ENCODE measurements at places on chromosomes 4 and X.

DNA sequence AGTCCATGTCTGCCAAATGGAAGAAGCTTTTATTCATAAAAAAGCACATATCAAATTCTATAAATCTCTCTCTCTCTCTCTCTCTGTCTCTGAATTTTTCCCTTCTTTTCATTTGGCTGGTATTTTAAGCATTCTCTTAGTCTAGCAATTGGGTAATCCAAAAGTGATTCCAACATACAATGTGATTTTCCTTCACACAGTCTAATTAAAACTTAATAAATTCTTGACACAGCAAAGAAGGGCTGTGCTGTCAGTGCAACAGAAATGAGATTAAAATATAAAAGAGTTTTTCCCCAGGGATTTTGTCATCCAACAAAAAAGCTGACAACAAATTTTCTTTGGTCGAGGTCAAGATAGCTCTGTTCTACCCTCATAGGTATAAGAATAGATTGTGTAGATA lies 216.9 kb downstream of the CENPC start:
- no peak for DNase-seq

DNA sequence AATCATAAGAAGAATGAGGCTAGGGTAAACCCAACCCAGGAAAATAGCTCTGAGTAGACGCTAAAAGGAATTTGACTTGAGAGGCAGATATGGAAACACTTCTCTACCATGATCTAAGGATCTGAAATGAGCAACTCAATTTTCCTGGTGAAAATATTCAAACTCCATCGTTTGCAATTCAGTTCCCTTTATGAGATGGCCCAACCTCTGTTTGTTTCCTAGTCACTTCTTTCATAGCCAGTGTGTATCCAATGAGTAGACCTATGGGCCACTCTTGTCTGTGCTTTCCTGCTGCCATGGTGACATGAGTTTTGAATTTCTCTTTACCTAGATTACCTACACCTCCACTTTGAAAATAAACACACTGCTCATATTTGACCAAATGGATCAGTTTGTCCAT lies 176.2 kb upstream of the GPRIN3 start:
- DNase-seq, result no peak

GRCh38 chr4:123996718-123997510 lies 600.3 kb downstream of the SPRY1 start:
- DNase-seq, result no peak

DNA sequence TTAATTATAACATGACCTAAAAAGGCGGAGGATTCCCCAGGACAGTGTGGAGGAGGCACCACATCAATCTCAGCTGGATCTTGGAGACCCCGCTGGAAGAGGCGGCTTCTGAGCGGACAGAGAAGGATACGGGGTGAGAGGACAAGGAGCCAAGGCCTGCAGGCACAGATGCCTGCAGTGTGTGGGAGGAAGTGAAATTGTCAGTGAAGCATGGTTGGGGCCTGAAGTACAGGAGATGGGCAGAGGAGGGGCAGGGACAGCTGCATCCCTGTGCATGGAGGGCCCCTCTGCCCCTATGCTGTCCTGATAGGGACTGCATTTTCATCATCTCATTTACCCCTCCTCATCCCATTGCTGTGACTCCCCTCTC lies 1.7 kb upstream of the SLC2A9 start:
- DNase-seq, result no peak

GRCh38 chr4:142367418-142368180 lies 478.5 kb downstream of the INPP4B start:
- no peak for DNase-seq

GRCh38 chr4:156754832-156755570 lies 216.6 kb downstream of the PDGFC start:
- no peak for DNase-seq

DNA sequence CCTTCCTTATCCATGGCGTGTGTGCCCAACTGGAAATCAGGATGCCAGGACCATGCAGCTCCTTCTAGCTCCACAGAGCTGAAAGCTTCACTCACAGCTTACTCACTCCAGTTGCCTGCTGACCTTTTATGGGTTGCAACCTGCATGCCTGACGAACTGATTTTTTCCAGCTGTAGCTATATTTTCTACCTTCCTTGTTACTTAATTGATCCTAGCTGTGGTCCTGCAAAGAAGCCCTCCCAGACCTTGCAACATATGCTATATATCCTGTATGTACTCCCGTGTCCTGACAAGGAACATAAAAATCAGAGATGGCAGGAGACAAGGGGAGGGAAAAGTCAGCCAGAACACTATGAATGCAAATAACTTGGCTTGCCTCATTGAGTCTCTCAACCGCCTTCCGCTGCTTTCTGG lies 135.3 kb upstream of the LDB2 start:
- DNase-seq, result no peak

DNA sequence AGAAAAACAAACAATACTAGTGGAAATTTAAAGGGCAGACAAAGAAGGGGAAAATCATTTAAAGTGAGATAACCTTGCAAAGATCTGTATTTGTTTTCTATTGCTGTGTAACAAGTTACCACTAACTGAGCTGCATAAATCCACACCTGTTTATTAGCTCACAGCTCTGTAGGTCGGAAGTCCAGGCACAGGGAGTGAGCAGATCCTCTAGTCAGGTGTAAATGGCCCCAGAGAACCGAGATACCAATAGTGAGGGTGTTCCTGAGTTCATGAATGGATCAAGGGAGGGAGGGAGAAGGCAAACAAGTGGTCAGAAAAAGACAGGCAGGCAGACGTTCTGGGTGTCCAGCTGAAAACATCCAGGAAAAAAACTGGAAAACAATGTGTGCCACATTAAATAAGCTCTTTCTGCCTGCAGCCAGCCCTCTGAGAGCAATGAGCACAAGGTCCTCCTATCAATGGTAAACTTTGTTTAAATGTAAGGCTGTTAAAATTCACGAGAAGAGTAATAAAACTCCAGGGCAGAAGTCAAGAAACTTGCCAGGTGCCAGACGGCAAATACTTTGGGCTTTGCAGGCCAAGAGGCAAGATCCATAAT lies 25.0 kb downstream of the ADGRA3 start:
- DNase-seq, result no peak

GRCh38 chr4:73468170-73468569 lies 13.4 kb upstream of the AFM start:
- no peak for DNase-seq

DNA sequence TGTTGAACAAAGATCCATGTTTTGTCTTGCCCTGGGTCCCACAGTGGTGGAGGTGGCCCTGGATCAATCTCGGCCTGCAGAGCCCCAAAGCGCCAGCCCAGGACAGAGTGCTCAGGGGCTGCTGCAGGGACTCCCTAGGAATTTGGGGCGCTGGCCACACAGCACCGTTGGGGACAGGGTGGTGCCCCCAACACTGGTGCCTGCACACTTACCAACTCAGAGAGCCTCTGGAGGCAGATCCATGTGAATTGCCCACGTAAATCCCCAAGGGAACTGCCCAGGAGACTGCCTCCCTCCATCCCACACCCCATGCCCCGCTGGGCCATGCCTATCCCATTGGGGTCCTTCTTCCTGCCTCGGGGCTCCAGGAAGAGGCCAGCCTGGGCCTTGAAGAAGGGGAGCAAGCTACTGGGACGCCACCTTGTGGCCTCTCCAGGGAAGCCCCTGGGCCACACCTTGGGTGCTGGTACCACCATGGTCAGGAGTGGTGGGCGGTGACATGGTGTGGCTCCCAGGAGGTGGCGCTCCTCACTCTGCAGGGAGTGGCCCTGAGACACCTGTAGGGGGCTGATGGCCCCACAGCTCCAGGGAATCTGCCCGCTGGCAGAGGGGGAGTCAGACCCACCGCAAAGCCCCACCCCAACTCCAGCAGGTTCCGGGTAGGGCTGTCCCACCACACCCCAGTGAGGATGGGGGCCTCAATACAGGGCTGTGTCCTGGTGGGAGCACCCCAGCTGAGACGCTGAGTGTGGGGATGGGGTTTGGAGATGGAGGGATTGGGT lies 22.8 kb downstream of the CFAP99 start:
- DNase-seq, result peak; percentile 72

DNA sequence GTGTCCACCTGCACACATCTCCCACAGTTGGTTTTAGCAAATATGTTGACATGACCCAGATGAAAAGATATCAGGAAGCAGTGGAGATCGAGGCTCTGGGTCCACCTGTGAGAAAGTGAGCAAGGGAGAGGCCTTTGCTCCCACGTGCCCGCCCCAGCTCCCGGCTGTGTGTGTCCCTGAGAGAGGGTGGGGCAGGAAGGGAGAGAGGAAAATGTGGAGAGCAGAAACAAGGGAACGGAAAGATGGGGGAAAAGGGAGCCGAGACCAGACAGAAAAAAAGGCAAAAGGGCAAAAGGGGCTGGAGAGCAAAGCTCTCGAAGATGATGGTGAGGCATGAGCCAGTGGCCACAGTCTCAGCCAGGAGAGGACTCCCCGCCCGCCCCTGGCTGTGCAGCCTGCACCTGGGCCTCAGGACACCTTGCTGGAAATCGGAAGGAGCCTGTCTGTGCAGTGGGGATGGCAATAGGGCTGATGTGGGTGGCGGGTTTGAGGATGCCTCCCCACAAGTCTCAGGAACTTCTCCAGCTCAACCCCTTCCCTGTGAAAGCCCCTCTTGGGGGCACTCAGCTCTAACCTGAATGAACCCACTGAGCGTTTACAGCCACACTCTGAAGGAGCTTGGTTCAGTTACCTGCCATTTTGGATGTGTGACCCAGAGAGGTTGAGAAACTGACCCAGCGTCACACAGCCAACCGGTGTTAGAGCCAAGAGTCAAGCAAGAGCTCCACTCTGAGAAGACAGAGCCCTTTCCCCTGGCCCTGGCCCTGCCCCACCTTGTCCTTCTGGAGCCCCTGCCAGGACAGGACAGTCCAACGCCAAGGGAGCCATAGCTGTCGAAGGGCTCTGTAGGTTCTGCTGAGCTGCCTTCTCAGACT lies 20.3 kb upstream of the MSX1 start:
- no peak for DNase-seq

DNA sequence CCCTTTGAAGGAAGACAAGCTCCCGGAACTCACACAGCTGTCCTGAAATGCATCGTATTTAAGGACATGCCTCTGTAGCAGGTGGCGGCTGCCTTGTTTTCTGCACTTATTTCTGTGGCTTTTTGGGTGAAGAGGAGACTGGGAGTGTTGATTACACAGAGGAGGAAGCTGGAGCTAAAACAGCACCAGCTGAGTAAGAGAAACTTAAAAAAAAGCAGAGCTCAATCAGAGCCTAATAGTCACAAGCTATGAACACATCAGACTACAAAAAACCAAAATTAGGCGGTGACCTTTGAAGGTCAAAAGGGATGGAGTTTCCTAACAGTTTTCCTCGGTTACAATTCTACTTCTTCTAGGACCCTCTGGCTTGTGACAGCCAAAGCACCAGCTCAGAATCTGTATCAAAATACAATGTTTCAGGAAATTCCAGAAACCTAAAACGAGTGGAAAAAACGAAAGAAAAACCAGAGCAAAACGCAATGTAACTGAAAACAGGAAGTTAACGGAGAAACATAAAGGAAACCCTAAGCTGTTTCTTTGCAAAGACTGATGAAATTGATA lies 13.5 kb downstream of the PRKX start:
- no peak for DNase-seq

- DNase-seq, result no peak
Observed at GRCh38 chrX:39873117-39873516, 224.6 kb downstream of the BCOR start.

DNA sequence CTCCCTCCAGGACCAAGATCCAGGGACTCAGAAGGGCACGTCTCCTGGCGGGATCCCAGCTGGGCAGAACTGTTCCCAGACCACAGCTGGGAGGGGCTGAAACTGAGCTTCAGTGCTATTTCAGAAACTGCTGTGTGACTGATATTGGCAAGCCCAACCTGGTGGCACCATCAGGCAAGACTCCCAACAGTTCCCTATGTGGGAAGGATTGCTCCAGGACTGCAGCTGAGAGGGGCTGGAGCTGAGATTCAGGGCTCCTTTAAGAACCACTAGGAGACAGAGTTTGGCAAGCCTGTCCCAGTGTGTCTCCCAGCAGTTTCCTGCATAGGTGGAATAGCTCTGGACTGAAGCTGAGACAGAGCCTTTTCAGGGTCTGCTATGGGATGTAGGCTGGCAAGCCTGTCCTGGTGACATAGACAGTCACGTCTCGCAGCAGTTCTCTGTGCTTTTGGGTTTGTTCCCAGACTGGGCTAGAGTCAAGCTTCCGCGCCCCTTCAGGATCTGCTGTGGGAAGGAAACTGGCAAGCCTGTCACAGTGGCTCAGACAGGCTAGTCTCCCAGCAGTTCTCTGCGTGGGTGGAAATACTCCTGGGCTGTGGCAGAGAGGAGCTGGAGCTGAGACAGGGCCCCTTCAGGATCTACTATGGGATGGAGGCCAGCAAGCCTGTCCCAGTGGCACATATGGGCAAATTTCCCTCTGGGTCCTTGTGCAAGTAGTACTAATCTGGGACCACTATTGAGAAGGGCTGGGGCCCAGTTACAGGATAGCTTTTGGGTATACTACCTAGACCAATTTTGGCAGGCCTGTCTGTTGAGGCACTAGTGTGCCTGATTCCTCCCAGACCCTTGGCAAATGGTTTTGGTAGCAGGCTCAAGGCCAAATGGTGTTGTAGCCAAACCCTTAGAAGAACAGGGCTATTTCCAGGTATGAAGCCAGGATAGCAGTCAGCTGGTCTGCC lies 20.2 kb upstream of the MED14 start:
- no peak for DNase-seq

- DNase-seq, result peak; percentile 26
Observed at GRCh38 chrX:30888526-30889146, 418 bp downstream of the TAB3 start.

- no peak for DNase-seq
Observed at GRCh38 chr4:20359692-20360091, 108.0 kb downstream of the SLIT2 start.

DNA sequence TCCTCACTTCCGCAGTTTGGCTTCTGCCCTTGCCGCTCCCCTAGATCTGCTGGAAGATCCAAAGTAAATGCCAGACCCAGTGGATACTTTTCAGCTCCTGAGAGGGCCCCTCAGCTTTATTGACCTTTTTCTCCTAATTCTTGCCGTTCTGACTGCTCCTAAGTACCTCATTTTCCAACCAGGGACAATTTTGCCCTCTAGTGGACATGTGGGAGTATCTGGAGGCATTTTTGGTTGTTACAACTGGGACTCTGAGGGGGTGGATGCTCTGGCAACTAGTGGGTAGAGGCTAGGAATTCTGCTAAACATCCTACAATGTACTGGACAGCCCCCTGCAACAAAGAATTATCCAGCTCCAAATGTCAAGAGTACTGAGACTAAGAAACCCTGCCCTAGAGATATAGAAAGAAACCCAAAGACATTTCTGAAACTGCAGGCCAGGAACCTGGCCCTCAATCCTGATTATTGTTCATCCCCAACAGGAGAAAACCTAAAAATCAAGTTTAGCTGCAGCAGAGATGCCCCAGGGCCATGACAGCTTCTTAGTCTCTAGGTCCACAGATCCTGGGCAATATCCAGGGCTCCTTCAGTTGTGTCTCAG lies 3.4 kb downstream of the TEX13B start:
- DNase-seq, result no peak

DNA sequence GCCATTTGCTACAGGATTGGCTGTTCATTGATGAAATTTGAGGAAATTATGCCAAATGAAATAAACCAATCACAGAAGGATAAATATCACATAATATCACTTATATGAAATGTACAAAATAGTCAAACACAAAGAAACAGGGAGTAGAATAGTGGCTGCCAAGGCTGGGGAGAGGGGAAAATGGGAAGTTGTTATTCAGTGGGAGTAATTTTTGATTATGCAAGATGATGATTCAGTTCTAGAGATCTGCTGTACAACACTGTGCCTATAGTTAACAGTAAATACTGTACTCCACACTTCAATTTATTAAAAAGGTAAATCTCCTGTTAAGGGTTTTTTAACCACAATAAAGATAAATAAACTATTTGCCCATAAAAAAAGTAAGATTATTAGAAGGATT lies 101.1 kb downstream of the TMA16 start:
- no peak for DNase-seq
